Cardiac septum (tissue), 1 donor: ENCODE measurements at places on chromosomes 7 and 10. TPM values are rescaled to one million over a fixed set of nuclear protein-coding genes. Genes with fewer than 3 reads are reported as not detected.
A peak's percentile ranks its signal among the peaks of the same experiment; 100 is the strongest.

- no peak for DNase-seq
Measured at GRCh38 chr10:42864575-42864974, 82.0 kb downstream of the BMS1 start.

GRCh38 chr10:11165591-11166543, 148.2 kb downstream of the CELF2 start:
- DNase-seq = peak; percentile 86

GRCh38 chr7:139937715-139938114, 108.7 kb downstream of the TBXAS1 start:
- no peak for DNase-seq

DNA sequence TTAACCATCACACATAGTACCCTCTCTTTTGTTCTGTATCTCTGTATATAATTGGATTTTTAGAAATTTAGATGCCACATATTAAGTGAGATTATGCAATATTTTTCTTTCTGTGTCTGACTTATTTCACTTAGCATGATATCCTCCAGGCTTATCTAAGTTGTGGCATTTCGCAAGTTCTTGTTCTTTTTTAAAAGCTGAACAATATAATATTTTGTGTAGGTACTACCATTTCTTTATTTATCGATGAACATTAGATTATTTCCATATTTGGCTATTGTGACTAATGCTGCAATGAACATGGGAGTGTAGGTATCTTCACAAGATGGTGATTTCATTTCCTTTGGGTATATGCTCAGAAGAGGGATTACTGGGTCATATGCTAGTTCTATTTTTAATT, 295.0 kb downstream of the SUGCT start:
- DNase-seq = no peak

GRCh38 chr10:98267069-98267893, 713 bp downstream of the LOXL4 start:
- DNase-seq = no peak

DNA sequence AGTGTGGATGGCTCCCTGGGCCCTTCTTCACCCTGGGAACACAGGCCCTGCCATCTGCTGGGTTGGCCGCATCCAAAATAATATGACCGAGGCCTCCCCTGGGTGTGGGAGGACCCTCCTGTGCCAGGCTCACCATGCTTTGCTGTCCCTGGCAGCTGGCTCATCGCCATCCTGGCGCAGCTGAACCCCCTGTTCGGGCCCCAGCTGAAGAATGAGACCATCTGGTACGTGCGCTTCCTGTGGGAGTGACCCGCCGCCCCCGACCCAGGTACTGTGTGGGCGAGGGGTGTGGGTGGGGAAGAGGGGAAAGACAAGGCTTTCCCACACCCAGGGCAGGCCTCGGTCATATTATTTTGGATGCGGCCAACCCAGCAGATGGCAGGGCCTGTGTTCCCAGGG, 4.8 kb downstream of the ATP6V0E2 start:
- no peak for DNase-seq

TBXAS1 gene
- 4.3 TPM for total RNA-seq

NPC1L1 gene
- 0.19 TPM for total RNA-seq
